Activated CD4-positive, alpha-beta T cell treated with anti-CD3 and anti-CD28 coated beads for 36 hours (primary cell): ENCODE measurements at places on chromosomes 4 and X.
A peak's percentile ranks its signal among the peaks of the same experiment; 100 is the strongest.

DNA sequence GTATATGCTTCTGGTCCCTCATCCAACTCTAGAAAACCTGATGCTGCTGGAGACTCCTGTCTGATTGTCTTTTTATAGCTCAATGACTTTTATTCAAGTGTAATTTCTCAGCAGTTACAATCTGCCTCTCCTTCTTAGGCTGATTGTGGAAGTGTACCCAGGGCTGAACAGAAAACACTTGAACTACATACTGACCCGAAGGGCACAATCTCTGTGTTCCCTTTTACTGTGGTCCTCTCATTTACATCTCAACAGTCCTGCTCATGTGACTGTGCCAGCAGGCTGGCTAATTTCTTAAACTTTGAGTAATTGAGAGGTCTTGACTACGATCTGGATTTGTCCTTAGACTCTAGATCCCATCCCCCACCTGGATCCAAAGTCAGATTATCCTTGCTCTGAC lies 863.4 kb downstream of the PDHA2 start:
- no peak for DNase-seq

DNA sequence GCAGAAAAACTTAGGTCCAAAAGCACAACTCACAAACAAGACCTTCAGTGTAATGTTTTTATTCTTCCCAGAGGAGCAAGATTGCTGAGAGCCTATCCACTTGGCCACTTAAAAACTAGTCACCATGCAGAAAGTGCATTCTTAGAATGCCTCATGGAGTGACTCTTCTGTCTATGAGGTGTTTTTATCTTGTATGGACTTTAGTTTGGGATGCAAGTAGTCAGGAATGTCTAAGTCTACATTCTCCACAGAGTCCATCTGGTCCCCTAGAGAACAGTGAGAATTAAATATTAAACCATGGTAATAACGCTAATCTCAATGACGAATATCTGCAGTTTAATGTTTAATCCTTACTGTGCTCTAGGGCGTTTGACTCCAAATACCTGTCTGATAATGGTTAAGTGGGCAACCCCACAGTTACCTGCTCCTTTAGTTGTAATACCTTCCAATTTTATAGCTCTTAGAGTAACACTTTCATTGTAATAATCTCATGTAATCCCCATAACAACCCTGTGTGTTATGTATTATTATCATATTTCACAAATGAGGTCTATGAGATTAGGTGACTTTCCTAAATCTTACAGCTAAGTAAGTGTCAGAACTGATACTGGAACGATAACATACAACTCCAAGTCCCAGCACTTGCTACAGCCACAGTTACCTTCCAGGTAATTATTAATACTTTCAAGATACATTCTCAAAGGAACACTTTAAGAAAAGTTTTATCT lies 235.6 kb upstream of the JADE1 start:
- no peak for DNase-seq

GRCh38 chr4:159024266-159024665 lies 78.6 kb upstream of the RAPGEF2 start:
- no peak for DNase-seq

DNA sequence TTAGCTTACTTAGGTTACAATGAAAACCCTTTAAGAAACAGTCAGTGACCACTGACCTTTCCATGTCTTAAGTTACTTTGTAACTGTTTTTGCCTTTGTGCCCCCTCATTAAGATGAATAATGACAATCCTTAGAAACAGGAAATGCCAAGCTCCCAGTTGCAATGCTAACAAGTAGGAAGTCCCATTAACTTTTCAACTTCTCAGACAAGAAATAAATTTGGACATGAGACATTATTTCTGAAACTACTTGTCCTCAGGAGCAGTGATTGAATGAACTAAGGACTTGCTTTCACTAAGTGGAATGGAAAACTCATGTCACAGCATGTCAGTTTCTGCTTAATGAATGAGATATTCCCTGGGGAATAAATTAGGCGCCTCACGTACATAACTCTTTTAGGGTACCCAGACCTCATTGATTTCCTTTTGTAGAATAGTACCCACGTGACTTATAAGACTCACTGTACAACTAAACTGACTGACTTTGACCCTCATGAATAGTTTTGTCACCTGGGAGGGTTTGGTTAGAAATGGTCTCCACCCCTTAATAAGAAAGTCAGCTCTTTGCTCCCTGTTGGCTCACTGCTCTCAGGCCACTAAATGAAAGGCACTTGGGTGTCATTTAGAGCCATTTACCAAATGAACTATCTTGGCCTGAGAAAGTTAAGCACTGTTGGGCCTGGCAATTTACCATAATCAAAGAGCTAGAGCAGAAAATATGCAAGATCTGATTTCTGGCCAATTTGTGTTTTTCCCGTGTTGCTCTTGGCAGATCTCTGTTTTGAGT lies 383.9 kb downstream of the RPA4 start:
- DNase-seq = no peak

- DNase-seq = no peak
Observed at GRCh38 chr4:19224820-19225219, 1026.9 kb upstream of the SLIT2 start.

- DNase-seq = peak; percentile 71
Observed at GRCh38 chr4:111283066-111283677, 660.3 kb upstream of the PITX2 start.

DNA sequence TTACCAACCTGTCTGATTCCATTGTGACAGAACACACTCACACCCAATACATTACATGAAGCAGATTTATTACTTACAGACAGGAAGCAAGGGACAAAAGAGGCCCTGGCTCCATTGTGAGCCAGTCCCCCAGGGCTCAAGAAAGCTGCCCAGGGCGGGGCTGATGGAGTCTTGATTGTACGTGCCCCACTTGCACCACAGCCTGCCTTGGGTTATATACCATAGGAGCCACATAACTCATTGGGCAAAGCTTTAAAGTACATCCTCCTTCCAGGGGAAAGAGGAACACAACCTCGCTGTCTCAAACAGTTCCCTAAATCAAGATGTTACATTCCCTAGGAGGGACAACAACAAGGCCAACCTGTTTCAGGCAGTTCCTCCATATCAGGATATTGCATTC lies 3.4 kb upstream of the ZRSR2 start:
- DNase-seq = no peak

- DNase-seq = no peak
Observed at GRCh38 chr4:163591614-163592020, 97.1 kb downstream of the TMA16 start.

DNA sequence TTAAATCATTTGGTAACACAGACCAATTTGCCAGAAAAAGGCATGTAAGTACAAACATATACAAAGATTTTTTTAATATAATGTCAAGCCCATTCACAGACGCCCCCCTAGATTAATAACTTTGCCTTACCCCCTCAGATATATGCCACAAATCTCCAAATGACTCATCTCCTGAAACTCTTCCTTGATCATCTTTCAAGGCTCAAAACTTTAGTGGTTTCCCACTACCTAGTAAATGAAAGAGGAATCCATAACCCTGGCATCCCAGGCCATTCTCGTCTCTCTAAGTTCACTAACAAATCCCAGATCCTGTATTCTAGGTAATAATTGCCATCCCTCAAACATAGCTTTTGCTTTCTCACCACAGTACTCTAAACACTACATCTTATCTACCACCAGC lies 61.9 kb downstream of the PRSS12 start:
- DNase-seq = no peak
